ENCODE measurements at places on chromosomes 3 and 15.

DNA sequence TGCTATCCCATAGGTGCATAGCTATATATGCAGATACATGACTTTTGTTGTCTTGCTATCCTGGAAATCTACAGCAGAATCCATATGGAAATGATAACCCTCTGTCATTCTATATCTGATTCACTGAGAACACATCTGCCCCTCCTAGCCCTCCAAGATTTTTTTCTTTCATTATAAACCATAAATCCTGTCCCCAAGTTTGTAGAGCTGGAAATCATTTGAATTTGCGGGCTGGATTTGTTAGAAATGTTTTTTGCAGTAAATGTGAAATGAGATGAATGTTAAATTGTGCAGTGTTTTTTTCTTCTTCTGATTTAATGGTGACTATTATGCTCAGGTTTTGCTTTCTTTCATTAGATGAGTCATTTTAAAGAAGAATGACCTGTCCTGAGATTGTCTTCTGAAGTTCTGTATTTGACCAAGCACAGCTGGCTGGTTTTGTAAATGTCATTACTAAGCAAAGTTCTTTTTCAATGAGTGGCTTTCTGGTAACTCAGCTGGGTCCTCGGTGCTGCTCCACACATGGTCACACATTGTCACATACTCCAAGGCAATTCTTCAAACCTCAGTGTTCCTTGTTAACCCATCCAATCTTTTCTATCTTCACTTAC lies 25.3 kb upstream of the ABHD17C start:
- DNase-seq, result peak; percentile 13

GRCh38 chr15:35246451-35246850 lies 161.4 kb upstream of the NANOGP8 start:
- DNase-seq, result no peak

- no peak for DNase-seq
Observed at GRCh38 chr3:128179484-128179819, 26.2 kb downstream of the EEFSEC start.

DNA sequence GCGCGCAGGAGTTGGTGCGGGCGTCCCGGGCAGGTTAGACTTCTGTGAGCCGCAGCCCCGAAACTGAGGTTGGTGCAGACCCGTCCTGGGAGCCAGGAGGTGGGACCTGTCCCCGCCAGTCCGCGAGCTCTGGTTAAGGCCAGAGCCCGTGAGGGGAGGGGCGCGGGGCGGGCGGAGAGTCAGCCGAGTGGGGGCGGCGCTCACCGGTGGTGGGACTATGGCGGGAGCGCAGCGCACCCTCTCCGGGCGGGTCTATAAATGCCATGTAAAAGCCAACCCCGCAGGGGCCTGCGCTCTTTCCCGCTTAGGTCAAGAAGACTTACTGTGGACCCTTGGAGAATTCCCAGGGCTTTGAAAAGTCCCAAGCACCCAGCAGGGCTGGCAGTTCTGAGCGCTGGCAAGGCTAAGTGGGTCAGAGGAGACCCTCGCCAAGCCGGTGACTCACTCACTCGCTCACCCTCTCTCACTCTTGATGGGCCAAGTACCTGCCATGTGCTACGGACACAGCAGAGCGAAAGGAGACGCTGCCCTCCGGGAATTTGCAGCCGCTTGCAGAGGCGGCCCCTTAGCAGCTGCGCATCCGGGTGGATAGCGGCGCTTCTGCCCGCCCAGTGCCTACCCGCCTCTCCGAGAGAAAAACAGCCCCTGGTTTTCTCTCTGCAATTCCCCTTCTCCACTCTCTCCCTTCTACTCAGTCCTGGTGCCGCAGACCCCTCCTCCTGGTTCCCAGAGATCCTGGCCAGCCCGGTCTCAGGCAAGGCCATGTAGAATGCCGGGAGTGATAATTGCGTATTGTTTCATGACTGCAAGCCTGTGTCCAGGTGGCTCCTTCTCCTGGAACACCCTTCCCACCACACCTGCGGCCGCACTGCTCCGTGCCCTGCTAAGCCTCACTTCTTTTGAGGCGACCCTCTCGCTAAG lies at the start of gene ALDH1L1:
Gene ALDH1L1 (minus strand): TSS at position 110 of the 921 bp plus-strand sequence. CDS start 19,607 bp downstream, outside the sequence.
- peak; percentile 69 for DNase-seq

DNA sequence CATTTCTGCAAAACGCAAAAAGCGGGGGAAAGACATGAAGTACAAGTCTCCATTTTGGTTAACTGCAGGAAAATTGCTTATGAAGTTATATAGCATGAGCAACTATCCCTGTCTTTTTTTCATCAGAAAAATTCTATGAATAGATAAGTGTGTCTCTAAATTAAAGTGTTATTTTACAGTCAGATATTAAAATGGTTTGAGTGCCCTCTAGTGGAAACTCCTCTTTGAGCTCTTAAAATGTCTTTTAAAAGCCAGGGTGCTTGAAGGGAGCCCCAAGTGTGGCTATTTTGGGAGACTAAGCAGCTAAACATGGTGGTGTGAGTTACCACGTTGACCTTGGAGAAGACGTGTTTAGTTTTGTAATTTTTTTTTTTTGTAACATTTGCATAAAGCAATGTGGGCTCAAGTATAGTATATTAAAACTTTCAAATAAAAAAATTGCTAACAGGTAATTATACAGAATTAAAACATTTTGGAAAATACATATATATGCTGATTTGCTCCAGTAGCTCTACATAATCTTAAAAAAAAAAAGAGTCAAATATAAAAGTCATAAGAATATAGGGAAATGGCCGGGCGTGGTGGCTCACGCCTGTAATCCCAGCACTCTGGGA lies 77.2 kb downstream of the PPP2R3A start:
- DNase-seq, result peak; percentile 67

DNA sequence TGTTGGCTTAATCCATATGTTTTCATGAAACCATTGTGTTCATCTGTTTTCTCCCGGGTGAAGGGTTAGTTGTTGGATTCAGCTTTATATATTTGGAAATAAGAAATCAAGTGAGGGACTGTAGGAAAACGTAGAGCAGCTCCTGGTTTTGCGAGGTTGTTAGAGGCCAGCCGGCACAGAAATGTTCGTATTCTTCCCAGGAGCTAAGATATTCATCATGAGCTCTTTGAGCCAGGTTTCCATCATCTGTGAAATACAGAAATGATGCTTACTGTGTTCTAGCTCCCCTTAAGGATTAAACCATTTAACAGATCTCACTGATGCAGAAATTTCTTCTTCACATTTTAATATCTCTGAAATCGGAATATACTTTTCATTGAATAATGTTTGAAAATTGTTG lies 235.5 kb downstream of the PTPRG start:
- no peak for DNase-seq

DNA sequence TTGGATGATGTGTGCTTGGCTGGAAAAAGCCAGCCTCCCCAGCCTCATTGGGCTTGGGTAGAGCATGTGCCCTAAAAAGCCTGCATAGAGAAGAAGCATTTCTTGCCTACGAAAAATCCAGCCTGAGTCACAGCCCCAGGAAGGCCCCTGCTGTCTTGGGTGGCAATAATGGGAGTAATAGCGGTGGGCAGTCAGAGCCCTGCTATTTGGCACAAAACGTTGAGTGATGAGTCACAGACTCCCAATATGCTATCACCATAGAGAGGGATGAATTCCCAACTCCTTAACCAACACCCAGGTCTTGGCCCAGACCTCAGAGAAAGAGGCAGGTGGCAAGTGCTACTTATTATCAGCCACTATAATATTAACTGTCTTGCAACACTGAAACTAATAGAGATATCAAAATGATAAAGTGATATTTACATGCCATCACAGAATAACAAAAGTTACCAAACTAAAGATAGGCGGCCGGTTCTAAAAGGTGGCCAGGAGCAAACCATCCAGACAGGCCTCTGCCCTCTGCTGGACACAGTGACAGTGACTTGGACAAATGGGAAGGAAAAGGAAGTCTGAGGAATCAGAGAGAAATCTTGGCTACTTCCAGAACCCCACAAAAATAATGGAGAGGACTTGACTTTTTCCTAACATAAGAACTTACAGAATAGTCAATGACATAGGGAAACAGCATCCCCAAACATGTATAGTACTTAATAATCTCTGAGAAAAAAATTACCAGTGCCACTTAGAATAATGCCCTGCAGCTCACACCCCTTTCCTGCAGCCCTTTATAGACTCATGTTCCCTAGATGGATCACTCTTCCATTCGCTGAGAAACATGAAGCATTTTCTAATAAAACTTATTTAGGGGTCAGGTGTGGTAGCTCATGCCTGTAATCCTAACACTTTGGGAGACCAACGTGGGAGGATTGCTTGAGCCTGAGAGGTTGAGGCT lies 51.9 kb upstream of the MUC13 start:
- DNase-seq, result peak; percentile 99

DNA sequence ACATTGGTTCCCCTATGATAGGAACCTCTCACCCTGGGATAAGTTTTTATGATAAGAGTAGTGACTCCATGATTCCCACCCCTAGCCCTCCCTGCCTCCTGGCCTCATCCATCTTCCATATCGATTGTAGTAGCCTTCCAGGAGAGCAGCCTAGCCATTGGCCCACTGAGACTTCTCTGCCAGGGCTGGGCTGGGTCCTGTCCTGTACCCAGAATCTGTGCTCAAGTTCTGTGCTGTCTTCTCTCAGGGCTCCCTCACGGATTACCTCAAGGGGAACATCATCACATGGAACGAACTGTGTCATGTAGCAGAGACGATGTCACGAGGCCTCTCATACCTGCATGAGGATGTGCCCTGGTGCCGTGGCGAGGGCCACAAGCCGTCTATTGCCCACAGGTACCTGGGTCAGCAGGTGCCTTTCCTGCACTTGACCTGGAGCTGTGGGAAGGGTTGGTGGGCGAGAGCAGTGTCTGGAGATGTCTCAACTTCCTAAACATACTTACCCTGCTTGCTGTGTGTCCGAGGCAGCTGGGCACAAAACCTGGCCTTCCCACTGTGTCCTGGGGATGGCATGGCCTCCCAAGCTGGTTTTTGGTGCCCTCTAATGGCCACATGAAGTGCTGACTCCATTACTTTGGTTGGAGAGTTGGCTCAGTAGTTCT lies 16.6 kb upstream of the EXOG start:
- peak; percentile 61 for DNase-seq

- DNase-seq, result peak; percentile 55
Observed at GRCh38 chr3:71585887-71586809, 2.6 kb upstream of the FOXP1 start.

GRCh38 chr3:111277226-111277625 lies 205.6 kb downstream of the NECTIN3 start:
- peak; percentile 47 for DNase-seq

DNA sequence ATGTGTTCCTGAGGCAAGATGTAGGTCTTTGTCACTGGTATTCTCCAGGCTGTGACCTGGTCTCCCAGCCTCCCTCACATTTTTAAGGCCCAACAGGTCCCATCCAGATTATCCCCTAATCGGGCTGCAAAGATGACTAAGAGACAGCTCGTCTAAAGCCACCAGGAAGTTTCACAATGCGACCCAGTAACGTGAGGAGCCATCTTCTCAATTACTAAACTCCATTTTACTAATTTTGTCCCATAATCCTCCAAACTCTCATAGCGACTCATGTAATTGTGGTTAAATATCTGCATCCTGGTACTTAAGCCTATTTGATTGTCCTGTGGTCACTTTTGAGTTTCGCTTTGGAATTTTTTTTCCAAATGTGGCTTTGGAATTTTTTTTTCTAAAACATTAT lies 8.7 kb upstream of the PLA2G4F start:
- DNase-seq, result peak; percentile 23

- no peak for DNase-seq
Observed at GRCh38 chr15:75238150-75238549, 20.0 kb upstream of the GOLGA6C start.

DNA sequence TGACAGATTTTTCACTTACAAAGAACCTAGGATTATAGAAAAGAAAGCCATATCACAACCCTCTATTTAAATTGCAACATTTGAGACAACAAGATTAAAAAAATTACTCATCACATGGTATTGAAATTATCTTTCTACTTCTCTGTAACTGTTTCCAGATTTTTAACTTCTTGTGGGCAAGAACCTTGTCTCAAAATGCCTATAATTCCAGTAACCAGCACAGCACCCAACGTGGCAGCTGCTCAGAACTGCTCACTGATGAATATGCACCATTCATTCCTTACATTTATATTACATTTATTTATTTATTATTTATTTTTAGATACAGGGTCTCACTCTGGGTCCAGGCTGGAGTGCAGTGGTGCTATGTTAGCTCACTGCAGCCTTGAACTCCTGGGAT lies 216.1 kb downstream of the THRB start:
- no peak for DNase-seq

GRCh38 chr15:70438776-70439175 lies 324.6 kb downstream of the UACA start:
- no peak for DNase-seq

- no peak for DNase-seq
Observed at GRCh38 chr15:95528920-95529319, 801.6 kb upstream of the NR2F2 start.

DNA sequence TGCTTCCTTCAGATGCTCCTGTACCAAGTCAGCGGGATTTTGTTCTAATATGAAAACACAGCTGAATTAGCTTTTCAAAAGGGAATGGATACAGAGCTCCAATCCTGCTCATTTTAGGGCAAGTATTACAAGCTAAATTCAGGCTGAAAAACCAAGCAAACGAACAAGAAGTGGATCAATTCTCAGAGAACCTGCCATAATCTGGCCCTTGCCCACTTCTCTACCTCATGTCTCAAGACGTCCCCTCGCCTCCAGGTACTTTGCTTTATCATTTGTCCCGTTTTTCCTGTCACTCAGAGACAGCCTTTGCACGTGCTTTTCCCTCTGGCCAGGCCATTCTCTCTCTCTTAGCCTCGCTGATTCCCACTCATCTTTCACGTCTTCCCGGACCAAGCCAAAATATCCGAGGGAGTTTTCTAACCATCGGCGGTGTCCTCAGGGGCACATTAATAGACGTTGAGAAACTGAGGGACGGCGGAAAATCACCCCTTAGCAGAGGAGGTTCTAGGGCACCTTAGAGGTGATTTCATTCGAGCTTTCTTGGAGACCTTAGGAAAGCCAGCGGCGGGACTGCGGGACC lies 654 bp downstream of the SUSD5 start:
- DNase-seq, result peak; percentile 42
